D341Med (cell line): ENCODE measurements at places on chromosomes 16 and 17.
A peak's percentile ranks its signal among the peaks of the same experiment; 100 is the strongest.

DNA sequence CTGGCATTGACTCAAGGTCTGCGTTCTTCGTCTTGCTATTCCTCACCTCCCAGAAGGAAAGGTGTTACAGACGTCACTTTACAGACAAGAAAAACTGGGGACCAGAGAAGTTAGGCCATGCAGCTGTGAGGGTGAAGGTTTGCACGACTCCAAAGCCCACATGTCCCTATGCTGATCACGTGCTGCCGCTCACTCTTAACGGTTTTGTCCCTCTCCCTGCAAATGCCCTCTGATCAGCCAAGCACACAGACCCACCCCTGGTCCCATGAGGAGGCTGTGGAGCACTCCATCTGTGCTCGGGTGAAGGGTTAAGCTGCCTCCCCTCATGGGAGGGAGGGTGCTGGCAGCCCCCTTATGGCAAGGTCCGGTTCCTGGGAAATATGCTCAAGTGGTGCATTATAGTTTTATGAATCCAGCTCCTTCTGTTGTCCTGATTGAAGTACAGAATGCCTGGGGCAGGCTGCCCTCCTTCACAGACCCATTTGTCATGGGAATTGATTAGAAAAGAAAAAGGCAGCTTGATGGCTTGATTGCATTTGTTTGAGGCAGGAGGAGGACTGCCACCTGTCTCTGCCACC is 18.8 kb downstream of the CCDC182 start:
- DNase-seq, result peak; percentile 37

DNA sequence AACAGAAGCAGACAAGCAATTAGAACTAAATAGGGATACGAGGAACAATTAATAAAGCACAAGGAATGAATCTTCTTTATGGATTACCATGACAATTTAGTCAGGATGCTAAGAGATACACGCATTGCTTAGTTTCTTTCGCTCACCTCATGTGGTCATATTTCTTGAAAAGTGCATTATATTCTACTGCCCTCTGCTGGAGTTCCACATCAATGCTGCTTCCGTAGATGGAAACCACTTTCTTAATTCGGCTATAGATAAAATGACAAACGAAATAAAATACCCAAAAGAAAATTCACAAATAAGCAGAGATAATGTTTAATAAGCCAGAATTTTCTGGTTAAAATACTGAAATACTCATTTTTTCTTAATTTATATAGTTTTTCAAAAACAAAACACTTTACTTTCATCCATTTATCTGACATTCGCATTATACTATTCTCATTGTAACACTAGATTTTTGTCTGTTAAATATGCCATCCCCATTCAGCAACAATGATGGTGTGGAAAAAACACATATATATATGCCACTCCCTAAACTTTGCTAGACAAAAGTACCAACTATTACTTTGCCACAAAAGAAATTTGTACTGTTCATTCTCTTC is 22.0 kb upstream of the PHLPP2 start:
- peak; percentile 48 for DNase-seq

GRCh38 chr17:21419299-21420239 is 43.4 kb downstream of the KCNJ12 start:
- DNase-seq, result no peak

- no peak for DNase-seq
Measured at GRCh38 chr17:54493691-54494090, 407.0 kb upstream of the TOM1L1 start.

- DNase-seq, result no peak
Measured at GRCh38 chr17:74466111-74466827, at the start of gene CD300A. Gene CD300A, plus strand, starts transcription at chr17:74466634. Its CDS starts 70 bp downstream, at chr17:74466704.

DNA sequence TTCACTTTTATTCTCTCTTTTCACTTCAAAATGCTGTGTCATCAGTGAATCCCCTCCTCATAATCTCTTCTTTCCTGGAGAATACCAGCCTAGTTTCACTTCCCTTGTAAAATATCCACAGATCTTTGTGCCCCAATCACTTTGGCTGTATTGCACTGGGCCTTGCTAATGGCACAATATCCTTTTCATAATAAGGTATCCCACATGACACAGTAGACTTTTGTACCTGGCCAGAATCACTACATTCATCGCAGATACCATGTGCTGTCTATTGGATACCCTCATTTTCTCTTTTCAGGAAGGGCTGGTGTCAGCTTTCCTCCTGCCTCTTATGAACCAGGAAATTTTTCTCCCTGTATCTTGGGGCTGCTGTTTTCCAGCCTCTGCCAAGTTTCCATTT is 25.7 kb upstream of the TOX3 start:
- DNase-seq, result no peak

DNA sequence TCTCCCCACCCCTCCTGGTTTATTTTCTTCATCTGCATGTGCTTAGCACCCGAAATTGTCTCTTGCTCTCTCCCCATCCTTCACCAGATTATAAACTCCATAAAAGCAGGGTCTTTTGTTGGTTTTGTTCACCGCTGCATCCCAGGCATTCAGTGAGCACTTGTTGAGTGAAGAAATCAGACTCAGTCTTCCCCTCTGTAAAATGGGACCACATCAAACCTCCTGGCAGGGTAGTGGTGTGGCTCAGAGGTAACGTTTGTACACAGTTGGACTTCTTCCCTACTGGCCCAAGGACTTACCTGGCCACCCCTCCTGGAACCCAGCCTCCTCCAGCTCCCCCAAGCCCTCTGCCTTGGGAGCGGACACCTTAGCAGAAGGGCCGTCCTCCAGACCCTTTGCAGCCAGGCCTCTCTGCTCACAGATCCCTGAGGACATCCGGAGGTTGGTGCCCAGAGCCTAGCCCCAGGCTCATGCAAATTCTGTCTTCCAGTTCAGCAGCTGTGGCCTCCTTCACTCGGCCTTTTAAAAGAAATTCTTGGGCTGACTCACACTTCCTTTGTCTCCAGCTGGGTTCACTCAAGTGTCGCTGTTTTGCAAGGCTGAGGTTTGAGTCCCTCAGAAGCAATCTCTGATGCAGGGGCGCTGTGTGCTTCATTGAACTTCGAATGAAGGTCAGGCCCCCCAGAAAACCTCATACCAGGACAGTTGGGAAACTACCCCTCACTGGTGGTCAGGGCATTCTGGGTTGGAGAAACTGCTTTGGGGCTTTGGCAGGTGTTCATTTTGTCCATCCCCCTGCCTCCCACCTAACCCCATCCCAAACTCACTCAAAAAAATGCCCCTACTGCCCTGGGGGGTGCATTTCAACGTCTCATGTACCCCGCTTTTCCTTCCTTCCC is 16.8 kb upstream of the RMI2 start:
- DNase-seq, result no peak

DNA sequence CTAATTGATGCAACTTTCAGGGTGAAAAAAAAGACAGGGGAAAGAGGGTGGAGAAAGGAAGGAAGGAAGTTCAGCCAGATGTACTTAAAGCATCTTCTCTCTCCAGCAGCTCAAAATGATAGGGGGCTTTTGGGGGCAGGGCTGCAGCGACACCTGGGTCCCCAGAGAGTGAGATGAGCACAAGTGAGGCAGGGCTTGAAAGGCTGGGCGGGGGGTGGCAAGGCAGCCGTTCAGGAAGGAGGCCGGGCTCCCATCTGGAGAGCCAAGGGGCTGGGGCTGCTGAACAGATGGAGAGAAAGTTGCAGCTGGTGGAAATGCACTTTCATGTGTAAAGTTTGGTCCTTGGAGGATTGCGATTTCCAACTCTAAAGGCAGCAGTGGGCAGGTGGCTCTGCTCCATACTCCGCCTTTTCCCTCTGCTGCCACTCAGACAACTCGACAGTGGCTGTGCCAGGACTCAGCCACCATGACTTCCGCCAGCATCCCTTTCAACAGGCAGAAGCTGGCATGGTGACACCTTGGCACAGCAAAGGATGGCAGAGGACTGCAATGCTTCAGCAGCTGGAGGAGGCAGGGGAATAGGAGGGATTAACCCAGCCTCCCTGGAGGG is 7.7 kb downstream of the SLC35B1 start:
- DNase-seq, result no peak

- DNase-seq, result no peak
Measured at GRCh38 chr17:77834170-77835115, 124.1 kb upstream of the TNRC6C start.

- no peak for DNase-seq
Measured at GRCh38 chr17:67022451-67022810, 21.9 kb upstream of the CACNG1 start.
